ENCODE measurements at places on chromosomes 5 and 9.

- DNase-seq = peak; percentile 69
Observed at GRCh38 chr5:463952-464351, 21.0 kb downstream of the EXOC3 start.

DNA sequence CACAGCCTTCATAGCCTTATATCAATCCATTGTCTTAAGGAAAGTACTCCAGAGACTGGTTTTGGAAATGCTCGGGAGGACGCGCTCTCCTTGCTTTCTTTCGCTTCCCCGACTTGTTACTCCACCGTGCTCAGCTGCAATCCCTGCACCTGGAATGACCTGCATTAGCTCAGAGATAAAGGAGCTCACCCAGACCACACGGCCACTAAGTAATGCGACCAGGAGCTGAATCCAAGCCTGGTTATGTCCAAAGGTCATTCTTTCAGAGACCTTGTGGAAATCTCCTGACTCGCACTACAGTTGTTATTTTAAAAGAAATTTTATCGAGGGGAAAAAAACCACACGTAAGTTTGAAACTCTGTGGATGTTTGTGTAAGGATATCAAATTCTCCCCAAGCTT is 135.3 kb upstream of the DPYSL3 start:
- DNase-seq = no peak

DNA sequence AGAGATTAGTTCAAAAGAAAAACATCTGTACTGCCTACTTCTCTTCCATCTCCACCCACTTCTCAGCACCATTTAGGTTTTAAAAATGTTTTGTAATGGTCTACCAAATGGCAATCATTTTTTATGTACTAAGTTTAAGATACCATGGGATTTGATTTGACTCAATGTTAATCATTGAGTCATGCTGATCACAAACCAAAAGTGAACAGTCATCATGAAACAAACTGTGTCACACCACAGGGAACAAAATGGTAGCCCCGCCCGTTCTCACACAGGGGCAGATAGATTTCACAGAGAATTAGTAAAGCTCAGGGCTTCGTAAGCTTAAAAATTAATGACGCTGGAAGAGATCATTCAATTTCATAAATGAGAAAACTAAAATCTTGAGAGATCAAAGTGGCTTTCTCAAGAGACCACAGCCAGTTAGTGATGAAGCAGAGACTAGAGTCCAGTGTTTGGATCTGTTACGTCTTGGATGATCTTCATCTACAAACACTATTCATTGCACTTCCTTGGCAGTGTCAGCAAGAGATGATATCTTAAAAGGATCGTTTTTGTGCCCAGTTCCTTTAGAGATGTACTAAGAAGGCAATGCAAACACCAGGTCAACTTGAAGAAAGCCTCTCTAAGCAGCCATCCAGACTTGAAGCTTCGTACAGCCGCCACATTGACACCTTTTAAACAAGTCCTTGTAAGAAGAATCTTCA is 33.9 kb upstream of the TRIO start:
- no peak for DNase-seq

DNA sequence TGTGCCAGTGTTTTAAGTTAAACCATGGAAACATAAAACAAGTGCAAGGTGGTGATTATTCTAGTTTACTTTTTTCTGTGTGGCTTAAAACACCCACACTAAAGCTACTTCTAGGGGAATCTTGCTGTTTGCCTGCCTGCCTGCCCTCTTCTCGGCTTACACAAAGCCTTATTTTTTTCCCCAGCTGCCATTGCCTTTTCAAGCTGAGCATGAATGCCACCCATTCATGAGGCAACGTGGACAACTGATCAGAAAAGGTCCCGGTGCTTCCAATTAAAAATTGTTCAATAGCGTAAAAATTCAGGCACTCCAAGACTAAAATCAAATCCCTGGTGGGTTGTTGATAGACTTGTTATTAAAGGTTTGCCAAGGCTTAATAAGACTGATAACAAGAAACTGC is 401.4 kb downstream of the TMEM161B start:
- DNase-seq = no peak

DNA sequence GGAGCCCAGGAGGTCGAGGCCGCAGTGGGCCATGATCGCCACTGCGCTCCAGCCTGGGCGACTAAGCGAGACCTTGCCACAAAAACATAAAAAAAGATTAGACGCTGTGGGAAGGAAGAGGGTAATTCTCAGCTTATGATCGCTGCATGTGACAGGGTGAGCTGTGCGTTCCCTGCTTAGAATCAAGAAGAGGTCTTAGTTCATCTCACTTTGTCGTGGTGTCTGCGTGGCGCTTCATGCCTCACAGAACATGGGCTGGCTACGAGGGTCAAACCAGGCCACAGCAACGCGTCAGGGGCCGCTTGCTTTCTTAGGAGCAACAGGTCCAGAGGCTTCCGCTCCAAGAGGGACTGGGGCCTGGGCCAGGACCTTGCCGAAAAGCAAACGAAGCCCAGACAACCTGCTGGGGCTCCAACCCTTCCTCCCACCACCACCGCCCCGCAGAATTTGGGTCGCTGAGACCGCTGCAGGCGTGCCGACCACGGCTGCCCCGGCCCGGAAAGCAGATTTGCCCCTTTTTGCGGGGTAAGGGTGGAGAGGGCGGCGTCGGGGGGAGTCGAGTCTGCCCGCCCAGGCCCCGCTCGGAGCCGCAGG is 10.0 kb upstream of the GRIN1 start:
- DNase-seq = no peak

- no peak for DNase-seq
Observed at GRCh38 chr5:20486826-20487225, 498.8 kb upstream of the CDH18 start.

- DNase-seq = no peak
Observed at GRCh38 chr5:133801431-133801830, 167.0 kb downstream of the C5orf15 start.
